AG10803 (cell line): ENCODE measurements at places on chromosomes 3 and 15.

- DNase-seq: no peak
These were observed 64.5 kb downstream of the ALCAM start for GRCh38 chr3:105431200-105431599.

DNA sequence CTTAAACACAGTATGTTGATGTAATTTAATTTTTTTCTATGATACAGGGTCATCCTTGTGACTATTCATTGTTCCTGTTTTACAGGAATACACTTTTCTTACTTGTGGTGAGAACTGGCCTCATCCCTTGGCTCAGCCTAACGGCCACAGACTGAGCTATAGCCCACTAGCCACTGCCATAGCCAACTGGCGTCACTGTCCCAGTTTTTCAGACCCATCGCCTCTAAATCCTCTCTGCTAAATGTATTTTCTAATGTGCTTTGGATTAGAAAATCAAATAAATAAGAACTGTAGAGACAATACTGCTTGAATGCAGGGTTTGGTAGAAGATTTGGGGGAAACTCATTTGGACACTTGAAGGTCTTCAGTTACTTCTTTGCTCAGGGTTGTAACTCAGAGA, 113.1 kb downstream of the TIGIT start:
- no peak for DNase-seq

DNA sequence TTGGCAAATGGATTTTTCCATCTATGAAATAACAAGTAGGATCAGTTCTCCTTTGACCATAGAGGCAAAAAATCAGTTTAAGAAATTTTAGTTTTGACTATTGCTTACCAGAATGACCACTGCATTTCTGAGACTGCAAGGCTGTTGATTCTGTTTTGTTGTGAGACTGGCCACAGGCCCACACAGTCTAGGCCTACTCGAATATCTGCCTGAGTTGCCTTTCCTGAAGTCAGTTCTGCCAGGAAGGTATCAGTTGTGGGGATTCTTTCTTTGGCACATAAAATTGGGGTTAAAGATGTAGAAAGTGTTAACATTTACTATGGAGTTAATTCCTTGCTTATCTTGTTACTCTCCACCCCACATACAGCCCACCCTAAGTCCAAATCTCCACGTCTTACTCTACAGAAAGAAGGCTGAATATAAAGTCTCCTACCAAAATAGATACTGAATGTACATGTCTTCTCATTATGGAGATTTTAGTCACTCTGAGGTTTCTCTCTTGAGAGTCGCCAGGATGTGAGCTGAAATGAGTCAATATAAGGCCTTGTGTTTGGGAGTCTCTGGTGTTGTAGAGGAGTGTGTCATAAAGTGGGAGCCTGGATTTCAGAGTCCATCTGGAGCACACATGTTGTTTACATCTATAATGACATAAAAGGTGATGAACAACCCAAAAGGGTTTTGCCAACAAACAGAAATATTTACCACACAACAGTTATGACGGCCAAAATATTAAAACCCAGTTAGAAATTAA, 45.0 kb upstream of the WWTR1 start:
- peak; percentile 99 for DNase-seq

- no peak for DNase-seq
These were observed 100.2 kb downstream of the SNRPN start for GRCh38 chr15:25054943-25055342.

DNA sequence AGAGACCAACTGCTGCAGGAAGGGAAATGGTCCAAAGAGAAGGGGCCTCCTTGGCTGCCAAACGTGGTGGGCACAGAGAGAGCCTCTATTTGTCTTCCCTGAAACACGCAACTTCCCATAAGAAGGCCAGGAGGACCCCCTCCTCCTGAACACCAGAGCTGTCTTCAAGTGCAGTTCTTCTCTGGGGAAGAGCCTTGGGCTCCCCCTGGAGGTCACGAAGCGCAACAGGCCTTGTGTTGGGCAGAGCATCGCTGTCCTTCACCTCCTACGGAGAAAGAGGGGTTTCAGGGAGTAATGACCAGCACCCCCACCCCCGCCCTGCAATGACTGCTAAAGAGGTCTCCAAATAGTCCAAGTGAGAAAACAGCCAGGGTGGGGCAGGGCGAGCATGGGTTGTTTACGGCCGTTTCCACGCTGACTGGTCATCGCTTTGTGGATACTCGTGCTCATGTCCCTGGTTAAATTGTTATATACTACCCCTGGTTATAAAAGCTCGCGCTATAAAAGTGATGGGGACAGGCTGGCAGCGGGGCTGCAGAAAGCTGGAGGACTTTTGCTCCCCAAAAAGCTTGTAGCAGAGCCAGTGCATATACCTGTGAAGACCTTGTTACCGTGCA, 397.5 kb upstream of the ATP10A start:
- peak; percentile 50 for DNase-seq

- DNase-seq: no peak
These were observed at the start of gene SNX22 for GRCh38 chr15:64151727-64152506. TSS of gene SNX22 (plus strand) at chr15:64151731. CDS start at chr15:64151776, 45 bp downstream.

DNA sequence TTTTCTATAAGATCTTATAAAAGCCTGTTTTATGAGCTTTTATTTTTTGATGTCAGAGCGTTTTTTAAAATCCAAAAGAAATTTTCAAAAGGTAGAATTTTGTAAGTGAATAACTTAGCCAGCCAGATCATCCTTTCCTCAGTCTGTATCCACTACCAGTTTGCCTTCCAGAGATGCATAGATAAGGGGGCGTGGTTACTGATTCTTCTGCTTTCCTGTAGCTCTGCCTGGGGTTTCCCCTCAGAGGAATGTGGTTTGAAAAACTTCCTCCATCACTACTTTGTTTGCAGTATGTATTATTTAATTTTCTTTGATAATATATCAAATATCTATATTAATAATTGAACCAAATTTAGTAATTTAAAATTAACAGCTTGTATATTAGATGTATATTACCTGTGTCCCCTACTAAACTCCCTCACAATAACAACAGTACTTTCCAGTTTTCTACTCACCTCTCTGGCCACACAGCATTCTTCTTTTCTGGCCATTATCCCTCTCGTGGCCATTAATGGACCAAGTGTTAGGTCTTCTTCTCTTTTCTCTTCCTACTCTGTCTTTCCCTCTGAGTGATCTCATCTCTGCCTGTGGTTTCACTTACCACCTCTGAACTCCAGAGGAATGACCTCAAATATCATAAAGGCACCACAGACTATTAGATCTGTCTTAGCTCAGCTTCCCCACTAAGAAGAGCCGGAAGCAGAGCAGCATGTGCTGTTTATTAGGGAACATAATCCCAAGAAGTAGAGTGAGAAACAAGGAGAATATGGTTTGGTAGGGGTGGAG, 239.7 kb downstream of the UBE2E2 start:
- peak; percentile 17 for DNase-seq

- no peak for DNase-seq
These were observed 43.5 kb upstream of the UBE2E1 start for GRCh38 chr3:23762214-23762613.

DNA sequence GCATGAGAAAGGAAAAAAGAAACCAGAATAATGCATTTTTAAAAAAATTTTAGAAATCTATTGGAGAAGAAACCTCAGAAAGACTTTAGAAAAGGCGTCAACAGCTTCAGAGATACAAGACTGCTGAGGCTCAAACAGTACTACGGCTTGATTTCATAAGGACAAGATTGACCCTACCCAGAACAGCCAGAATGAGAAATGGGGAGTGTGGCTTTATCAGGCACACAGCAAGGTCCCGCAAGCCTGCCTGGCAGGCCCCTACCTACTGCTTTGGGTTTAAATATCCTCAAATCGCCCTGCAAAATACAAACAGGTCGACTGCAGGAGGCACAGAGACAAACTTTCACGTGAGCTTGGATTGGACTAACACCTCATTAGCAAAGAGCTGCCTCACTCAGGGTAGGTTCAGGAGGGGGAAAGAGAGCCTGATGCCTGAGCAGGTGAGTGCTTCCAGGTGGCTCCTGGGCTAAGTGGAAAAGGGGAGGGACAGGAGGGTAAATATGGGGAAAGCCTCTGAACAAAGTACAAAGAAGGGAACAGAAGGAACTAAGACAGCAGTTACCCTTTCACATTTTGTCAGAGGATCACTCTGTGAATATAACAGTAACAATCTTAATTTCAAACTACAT, 87.5 kb downstream of the RORA start:
- DNase-seq: no peak

- DNase-seq: peak; percentile 90
These were observed 337.5 kb upstream of the THBS1 start for GRCh38 chr15:39243396-39243795.

DNA sequence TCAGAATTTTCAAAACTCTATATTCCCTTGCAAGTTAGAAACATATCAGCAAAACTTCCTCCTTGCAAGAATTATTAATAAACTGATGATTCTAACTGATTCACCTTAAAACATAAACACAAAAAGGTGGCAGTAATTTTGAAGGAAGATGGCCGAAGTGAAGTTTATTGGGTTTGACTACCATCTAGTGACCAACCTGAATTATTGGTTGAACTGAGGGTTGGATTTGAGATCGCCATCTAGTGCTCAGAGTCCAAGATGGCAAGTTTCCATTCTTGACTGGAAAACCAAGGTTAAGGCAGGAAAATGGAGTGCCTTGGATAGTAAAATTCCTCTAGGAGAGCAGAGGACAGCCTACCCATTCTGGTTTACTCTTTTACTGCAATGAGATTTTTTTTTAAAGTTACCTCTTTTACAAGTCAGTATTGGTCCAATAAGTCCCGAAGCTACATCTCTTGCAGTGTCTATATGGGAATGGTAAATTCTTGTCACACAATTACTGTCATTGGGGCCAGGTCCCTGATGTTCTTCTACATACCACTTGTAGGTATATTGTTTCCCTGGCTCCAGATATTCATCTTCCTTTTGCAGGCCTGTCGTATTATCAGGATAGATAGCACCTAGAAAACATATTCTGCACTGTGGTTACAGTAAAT, 51.6 kb upstream of the CP start:
- peak; percentile 88 for DNase-seq

DNA sequence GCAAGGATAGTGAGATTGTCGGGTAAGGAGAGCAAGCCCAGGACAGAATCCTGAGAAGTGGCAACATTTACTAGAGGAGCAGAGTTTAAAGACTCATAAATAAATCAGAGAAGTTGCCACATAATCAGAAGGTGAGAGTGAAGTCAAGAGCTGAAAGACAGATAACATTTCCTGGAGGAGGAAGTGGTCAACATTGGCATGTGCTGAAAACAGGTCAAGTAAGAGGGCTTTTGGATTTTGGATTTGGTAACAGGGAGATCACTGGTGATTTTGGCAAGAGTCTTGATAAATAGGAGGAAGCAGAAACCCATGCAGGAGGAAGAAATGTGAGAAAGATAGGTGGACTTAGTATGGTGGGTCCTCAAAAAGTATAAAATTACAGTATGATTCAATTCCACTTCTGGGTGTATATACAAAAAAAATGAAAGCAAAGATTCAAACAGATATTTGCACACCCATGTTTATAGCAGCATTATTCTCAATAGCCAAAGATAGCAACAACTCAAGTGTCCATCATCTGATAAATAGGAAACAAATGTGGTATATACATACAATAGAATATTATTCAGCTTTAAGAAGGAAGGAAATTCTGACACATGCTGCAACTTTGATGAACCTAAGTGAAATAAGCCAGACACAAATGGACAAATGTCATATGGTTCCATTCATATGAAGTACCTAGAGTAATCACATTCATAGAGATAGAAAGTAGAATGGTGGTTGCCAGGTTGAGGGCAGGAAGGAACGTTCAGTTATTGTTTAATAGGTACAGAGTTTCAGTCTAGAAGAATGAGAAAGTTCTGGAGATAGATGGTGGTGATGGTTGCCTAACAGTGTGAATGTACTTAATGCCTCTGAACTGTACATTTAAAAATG, 27.3 kb upstream of the MBNL1 start:
- no peak for DNase-seq

- no peak for DNase-seq
These were observed 5.4 kb downstream of the CCDC54 start for GRCh38 chr3:107382631-107383030.

DNA sequence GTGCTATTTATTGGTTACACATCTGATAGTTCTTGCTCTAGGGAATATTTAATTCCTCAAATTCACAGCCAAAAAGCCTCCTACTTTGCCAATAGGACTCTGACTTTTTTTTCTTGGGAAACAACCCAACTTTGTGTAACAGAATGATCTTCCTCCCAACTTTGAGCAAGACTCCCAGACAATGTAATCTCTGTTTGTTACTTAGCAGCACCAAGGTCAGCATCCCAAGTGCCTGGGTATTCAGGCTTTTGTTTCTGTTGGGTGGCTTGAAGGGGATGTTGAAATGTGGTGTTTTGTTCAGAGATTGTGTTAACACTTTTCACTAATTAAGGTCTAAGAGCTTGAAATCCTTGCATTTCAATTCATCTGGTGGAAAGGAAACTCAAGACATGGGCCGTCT, 115.8 kb downstream of the ADAMTS9 start:
- no peak for DNase-seq

DNA sequence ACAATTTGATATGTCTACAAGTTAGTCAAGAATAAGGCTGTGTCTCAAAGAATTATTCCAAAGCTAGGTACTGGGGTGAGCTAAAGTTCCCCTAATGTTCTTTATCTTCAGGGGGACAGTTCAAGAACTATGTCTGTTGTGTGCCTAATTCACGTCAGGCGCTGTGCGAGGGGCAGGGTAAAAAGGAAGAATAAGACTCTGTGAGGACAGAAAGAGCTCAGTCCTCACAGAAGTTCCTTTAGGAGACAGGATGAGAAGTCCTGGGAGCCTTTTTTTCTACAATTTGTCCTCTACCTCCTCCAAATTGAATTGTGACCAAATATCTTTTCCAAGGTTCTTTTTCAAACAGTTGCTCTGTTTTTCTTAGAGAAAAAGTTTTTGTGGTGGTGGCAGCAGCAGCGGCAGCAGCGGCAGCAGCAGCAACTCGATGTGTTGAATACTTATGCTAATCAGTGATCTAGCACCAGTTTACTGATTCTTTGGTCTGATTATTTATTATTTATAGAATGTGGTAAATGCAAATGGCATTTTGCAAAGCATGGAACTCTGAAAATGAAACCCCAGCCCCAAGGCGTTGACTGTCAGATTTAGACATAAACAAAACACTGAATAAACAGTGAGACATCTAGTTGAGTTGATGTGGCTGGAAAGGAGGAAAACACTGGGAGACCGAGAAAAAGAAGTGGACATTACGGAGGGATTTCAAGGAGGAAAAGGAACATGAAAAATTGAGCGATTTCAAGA, 88.6 kb downstream of the GTPBP8 start:
- DNase-seq: no peak

- DNase-seq: no peak
These were observed 23.7 kb downstream of the ADCY5 start for GRCh38 chr3:123424999-123425712.

DNA sequence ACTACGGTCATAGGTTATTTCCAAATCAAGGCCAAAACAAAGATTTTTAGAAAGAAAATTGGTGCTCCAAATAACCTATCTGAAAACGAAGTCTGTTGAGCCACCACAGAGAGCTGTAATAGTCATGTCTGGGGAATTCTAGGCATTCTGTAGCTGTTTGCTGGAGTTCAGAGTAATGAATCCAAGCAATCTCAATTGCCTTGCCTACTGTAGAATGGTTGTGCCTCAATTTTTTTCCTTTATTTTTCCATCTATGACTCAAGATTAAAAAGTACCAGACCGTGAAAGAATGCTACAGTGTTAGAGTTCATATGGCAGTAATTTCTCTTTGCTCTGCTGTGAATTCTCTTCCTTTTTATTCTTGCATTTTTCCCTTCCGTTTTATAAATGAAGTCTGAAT, 1007.2 kb upstream of the ALCAM start:
- DNase-seq: peak; percentile 96
